Amniotic stem cell (primary cell): ENCODE measurements at places on chromosomes 13 and 19.

DNA sequence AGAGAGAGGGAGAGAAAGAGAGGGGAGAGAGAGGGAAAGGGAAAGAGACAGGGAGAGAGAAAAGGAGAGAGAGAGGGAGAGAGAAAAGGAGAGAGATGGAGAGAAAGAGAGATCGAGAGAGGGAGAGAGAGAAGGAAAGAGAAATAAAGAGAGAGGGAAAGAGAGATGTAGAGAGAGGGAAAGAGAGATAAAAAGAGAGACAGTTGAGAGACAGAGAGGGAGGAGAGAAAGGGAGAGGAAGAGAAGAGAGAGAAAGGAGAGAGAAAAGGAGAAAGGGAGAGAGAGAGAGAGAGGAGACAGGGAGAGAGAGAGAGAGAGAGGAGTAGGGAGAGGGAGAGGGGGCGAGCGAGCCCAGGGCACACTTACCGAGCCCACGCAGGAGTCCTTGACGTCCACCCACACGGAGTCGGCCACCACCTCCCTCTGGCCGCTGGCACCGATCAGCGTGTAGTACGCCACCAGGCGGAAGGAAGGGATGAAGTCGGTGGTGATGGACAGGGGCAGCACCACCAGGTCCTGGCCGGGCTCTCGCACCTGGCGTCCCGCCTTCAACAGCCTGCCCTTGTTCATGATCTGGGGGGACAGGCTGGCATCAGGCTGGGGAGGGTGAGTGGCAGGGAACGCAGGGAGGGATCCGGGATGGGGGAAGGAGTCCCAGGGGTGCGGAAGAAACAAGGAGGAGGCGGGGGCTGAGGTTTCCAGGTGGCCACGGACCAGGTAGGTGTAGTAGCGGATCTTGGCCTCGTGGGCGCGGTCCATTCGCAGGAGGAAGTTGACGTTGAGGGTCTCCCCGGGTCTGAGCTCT lies 10.0 kb downstream of the C3 start:
- no peak for DNase-seq

- no peak for DNase-seq
Measured at GRCh38 chr13:97030705-97031452, 36.6 kb upstream of the OXGR1 start.

DNA sequence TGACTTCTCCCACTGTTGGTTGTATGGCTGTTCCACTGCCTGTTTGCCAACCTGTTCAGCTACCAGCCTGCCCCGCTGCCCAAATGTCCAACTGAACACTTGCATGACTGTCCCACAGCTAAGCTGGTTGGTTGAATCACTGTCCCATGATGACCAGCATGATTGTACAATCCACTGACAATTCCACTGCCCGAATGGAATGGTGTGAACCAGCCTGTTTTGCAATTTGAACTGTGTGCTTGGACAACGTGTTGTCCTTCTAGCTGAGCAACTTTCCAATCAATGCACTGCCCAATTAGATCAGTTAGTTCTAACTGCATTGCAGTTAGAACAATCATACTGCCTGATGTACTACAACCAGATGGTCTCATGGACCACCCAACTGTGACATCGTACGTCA lies 8.7 kb downstream of the ADAMTS10 start:
- no peak for DNase-seq

GRCh38 chr13:55155046-55155445 lies 1985.7 kb upstream of the PRR20A start:
- DNase-seq, result no peak

DNA sequence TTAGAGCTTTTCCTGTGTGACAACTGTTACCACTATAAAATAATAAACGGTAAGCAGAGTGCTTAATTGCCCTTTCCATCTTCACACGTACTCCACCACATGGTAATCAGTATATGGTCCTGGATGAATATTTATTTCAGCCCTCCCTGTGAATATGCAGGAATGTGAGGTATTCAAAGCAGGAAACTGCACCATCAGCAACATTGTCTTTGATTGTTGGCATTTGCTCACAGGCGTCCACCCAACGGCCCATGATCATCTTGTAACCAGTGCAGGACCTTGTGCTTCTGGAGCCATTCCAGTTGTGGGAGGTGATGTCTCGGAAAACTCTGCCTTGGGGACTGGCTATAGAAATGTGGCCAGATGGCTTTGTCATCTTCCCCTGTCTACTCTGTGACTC lies 132.6 kb downstream of the COG6 start:
- DNase-seq, result no peak

GRCh38 chr19:44552324-44552723 lies 22.8 kb upstream of the CEACAM20 start:
- DNase-seq, result no peak

GRCh38 chr13:52832313-52832712 lies 16.1 kb downstream of the PCDH8 start:
- DNase-seq, result no peak

- peak; percentile 64 for DNase-seq
Measured at GRCh38 chr19:10836479-10837330, 693 bp upstream of the TMED1 start.

GRCh38 chr13:25291691-25292090 lies 4.4 kb upstream of the MTMR6 start:
- DNase-seq, result no peak
